Stimulated activated CD4-positive, alpha-beta T cell treated with anti-CD3 and anti-CD28 coated beads, Interleukin-4, amount 100 ng/mL, for 1 hour (primary cell): ENCODE measurements at places on chromosomes 7 and 10.

DNA sequence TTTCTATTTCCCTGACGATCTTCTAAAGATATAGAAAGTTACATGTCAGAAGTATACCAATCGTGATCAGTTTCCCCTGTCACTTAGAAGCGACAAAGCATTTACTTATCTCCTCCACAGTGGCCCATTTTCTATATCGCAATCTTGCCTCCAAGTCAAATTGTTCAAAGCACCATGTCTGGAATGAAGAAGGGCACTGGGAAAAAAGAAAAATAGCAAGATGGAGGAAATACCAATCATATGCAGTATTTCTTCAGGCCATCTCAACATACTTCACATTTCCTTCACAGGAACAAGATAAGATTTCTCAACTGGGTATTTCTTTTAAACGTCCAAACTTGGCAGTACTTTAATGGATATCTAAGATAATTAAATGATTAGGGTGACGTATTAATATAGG, 63.3 kb upstream of the IL6 start:
- DNase-seq = no peak

GRCh38 chr7:43674559-43675436, 54.5 kb downstream of the COA1 start:
- no peak for DNase-seq

- no peak for DNase-seq
These were observed 44.1 kb upstream of the CPXM2 start for GRCh38 chr10:123935680-123936079.

DNA sequence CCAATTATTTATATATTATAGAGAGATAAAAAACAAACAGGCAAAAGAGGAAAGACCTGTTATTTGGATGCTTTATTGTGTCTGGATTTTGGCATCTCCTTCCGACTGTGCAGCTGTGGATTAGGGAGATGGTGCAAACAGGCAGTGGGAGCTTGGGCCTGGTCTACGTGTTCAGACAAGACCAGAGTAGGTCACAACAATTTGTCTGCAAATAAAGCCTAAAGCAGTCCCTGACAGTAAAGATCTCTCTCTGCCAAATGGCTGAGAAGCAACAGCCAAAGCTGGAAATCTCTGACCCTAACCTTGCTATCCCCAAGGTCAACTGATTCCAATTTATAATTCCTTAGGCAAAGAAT, 82.0 kb downstream of the ABLIM1 start:
- no peak for DNase-seq

- DNase-seq = no peak
These were observed 7.1 kb downstream of the VIM start for GRCh38 chr10:17235136-17235535.

- no peak for DNase-seq
These were observed 355.8 kb downstream of the CCSER2 start for GRCh38 chr10:84683980-84684740.

GRCh38 chr7:91379236-91379635, 115.0 kb downstream of the FZD1 start:
- DNase-seq = no peak

DNA sequence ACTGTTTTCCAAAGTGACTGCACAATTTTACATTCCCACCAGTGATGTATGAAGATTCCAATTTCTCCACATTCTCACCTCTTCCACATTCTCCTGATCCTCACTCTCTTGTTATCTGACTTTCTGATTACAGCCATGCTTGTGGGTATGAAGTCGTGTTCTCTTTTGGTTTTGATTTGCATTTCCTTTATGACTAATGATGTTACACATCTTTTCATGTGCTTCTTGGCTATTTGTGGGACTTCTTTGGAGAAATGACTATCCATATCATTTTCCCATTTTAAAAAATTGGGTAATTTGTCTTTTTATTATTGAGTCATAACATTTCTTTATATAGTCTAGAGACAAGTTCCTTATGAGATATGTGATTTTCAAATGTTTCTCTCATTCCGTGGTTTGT, 10.5 kb upstream of the GIMAP8 start:
- DNase-seq = no peak

- DNase-seq = no peak
These were observed 100.1 kb downstream of the HIP1 start for GRCh38 chr7:75638594-75639070.

- no peak for DNase-seq
These were observed 266.5 kb downstream of the HGF start for GRCh38 chr7:81503336-81503735.

- no peak for DNase-seq
These were observed 198.0 kb upstream of the MKI67 start for GRCh38 chr10:128324058-128324827.

DNA sequence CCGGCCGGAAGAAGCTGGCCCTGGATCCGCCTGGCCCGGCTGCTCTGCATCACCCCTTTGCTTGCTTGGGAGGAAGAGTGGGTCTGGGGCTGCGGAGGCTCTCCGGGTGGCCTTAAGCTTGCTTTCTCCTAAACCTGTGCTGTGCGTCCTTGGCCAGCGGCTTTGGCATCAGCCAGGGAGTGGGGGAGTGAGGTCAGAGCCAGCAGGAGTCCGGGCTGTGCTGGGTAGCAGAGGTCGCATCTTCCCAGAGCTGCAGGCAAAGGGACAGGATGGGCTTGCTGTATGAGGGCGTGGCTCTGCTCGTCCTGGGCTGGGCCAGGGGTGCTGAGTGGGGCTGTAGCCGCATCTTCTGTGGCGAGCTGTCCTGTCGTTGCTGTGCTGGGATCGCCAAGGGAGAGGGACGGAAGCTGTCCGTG, 21.1 kb downstream of the BNIP3 start:
- DNase-seq = no peak

DNA sequence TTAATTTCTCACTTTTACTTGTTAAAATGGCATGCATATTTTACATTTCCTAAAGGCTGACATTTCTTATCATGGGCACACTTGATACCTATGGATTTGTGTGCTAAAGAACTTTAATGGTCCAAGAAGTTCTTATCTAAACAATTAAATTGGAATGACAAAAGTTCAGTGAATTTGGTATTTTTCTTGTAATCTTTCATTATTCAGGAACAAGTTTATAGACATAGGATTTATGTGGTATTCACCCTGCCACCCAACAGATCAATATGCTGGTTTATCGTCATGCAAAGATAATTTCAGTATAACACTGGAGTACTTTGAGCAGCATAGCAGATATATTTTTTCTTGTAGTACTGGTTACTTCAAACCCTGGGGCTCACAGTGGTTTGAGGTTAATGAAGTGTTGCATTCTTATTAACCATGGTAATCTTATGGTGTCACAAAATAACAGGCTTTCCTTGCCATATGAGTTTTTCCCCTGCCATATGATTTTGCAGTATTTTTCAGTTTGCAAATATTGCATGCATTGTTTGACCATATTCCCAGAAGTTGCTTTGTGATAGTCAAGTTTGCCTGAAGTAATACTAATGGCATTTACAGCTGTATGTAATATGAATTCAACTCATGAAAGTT, 148.8 kb downstream of the PPP1R9A start:
- DNase-seq = no peak

DNA sequence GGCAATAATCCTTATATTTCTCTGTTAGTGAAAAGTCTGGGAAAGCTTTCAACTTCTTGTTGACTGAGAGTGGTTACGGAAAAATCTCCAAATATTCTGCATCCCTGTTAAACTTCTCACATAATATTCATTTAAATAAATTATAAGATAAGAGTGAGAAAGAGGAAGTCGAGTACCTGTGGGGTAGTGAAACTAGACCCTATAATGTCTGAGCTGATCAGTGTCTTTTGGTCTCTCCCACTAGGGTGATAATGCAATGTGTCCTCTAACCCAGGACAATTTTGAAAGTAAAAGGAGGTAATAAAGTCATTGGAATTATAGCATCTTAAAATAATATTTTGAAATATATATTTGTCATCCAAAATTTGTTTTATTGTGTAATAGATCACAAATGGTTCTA, 2.1 kb upstream of the AGR3 start:
- DNase-seq = no peak

DNA sequence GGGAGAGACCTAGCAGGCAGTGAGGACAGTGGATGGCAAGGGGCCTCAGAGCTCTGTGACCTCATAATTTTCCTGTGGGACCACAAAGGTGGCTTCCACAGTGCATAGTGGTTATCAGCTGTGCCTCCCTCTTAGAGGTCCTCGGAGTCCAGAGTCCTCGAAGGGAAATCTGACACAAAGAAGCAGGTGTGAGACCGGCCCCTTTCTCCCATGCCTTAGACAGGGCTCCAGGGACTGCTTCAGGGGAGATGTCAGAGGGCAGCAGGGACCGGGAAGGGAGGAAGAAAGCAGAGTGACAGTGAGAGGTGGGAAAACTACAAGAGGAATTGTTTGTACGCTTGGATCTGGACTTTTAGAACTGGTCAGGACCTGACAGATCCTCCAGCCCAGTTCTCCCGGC, 66.3 kb downstream of the BAMBI start:
- no peak for DNase-seq

GRCh38 chr10:79116801-79117723, 48.3 kb downstream of the ZMIZ1 start:
- no peak for DNase-seq
